Stimulated activated CD4-positive, alpha-beta T cell treated with anti-CD3 and anti-CD28 coated beads, Interleukin-1b, Interleukin-23, amount 100 ng/mL, for 24 hours (primary cell): ENCODE measurements at places on chromosomes 16 and 17.
A peak's percentile ranks its signal among the peaks of the same experiment; 100 is the strongest.

DNA sequence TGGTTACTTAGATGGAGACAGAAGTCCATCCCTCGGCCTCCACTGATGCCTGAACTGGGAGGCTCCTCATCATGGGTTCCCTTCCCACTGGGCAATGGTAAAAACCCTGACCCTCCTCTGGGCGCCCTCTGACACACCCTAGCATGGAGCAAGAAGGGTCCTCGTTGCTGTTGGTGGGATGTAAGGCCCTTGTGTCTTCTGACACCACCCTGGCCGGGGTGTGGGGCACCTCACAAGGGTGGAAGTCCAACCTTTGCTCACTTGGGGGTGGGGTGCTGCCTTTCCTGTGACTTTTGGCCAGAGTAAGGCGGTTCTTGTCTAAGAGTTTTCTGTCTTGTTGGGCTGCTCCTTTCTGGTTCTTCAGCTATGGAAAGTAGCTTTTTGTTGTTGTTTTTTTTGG, 28.7 kb downstream of the MPRIP start:
- no peak for DNase-seq

- no peak for DNase-seq
Measured at GRCh38 chr17:21379080-21379711, 3.0 kb downstream of the KCNJ12 start.

DNA sequence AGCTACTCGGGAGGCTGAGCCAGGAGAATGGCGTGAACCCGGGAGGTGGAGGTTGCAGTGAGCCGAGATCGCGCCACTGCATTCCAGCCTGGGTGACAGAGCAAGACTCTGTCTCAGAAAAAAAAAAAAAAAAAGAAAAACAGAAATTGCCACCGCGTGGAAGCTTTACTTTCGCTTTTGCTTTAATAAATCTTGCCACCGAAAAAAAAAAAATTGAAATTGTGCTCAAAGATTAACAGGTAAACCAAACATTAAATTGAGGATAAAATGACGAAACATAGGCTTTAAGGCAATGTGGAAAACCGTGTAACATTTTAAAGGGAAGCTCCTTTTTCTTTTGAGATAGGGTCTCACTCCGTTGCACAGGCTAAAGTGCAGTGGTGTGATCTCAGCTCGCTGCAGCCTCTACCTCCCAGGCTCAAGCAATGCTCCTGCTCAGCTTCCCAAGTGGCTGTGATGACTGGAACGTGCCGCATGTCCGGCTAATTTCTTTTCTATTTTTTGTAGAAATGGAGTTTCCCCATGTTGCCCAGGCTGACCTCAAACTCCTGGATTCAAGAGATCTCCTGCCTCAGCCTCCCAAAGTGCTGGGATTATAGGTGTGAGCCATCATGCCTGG, 40.1 kb downstream of the ZNF276 start:
- no peak for DNase-seq

DNA sequence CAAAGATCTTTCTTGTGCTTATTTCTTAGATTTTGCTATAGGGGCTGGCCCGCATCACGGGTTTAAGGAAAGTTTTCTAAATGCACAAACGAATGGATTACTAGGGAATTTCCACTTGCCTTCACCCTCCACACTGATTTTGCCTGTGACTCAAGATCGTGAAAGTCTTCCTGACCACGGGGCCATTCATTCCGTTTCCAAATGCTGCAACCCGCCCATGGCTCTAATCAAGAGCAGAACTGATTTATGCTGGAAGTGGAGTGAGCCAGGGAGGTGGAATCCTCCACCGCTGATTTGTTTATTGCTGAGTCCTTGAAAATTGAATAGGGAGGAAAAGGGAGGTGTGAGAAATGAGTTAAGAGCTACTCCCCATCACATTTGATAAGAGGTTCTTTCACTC, 52.4 kb downstream of the CA10 start:
- DNase-seq, result no peak

DNA sequence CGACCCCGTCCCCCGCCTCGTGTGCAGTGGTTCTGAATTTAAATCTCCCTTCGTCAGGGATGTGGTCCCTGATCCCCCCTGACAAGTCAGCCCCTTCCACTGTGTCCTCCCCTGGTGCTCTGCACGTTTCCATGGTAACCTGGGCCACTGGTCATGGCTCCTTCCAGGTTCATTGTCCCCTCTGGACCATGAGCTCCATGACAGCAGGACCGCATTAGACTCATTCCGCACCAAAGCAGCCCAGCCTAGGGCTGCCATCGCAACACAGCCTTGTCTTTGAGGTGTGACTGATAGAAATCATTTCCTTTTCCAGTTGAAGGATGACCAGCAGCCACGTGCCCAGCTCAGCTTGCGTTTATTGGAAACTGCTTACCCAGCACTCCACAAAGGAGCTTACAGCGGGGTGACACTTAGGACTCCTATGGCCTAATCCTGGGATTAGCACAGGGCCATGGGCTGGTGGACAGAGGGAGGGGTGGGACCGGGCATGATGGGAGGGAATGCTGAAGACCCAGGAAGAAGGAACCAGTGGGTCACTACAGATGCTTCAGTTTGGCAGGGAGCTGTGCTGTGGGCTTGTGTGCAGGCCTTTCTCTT, 7.6 kb downstream of the RCVRN start:
- no peak for DNase-seq

- DNase-seq, result no peak
Measured at GRCh38 chr17:66746736-66747135, 88.2 kb upstream of the CACNG5 start.

- DNase-seq, result no peak
Measured at GRCh38 chr17:82864713-82865248, 25.0 kb upstream of the ZNF750 start.

DNA sequence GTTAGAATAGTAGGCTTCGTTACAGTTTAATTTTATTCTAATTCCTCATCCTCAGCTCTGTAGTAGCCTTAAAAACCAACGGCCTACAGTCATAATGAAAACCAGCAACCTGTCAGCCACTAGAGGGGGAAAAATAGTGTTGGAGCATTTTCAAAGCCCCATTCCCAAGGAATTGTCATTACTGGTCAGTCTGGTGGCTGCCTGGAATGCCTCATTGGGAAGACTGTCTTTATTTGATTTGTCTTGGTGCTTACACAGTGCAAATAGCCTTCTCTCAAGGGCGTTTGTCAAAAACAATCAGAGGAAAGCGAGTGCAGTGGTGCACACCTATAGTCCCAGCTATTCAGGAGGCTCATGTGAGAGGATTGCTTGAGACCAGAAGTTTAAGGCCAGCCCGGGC, 4.7 kb downstream of the LPCAT2 start:
- no peak for DNase-seq

GRCh38 chr17:38442548-38442947, 14.3 kb downstream of the ARHGAP23 start:
- DNase-seq, result no peak

GRCh38 chr16:77790009-77790372, 1.6 kb downstream of the VAT1L start:
- DNase-seq, result no peak

DNA sequence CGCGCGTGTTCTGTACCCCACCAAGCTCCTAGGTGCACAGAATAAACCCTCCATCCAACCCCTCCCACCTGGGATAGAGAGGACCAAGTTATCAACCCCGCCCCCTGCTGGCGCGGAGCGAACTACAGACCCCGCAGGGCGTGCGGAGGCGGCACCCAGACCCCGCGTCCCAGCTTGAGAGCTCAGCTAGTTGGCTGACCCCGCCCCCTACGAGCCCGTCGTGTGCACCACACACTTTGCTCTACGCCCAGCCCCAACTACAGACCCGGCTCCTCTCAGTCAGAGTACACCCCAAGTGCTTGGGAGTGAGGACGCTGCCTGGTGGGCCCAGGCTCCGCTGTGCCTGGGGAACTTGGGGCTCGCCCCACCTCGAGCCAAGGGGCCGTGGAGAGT, 1.5 kb downstream of the GRIN2A start:
- peak; percentile 15 for DNase-seq
